ENCODE measurements at places on chromosomes 5 and 9. TPM values are rescaled to one million over a fixed set of nuclear protein-coding genes. Genes with fewer than 3 reads are reported as not detected.

C5orf58 gene
- total RNA-seq: not detected

GRCh38 chr9:75979362-75979761 is 88.9 kb downstream of the PCSK5 start:
- DNase-seq: no peak

DNA sequence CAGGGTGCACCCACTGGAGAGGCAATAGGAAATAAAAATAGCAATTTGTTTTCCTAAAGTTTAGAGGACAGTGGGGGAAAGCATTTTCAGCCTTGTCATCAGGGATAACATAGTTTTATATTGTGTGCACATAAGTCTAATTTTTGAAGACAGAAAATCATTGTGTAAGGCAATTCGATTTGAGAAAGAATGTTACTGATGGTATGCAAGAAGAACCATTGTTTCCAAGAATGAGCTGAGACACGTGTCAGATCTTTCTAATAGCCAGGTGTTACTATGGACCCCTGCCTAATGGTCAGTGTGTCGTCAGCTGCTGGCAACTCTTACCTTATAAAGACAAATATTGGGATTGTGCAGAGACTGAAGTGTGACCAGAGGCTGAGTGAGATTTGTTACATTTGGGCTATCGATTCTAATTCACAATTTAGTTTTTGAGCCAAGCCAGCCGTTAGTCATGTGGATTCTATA is 67.1 kb upstream of the PPP2R2B start:
- DNase-seq: no peak

GRCh38 chr5:84168841-84169240 is 215.8 kb downstream of the EDIL3 start:
- no peak for DNase-seq

DNA sequence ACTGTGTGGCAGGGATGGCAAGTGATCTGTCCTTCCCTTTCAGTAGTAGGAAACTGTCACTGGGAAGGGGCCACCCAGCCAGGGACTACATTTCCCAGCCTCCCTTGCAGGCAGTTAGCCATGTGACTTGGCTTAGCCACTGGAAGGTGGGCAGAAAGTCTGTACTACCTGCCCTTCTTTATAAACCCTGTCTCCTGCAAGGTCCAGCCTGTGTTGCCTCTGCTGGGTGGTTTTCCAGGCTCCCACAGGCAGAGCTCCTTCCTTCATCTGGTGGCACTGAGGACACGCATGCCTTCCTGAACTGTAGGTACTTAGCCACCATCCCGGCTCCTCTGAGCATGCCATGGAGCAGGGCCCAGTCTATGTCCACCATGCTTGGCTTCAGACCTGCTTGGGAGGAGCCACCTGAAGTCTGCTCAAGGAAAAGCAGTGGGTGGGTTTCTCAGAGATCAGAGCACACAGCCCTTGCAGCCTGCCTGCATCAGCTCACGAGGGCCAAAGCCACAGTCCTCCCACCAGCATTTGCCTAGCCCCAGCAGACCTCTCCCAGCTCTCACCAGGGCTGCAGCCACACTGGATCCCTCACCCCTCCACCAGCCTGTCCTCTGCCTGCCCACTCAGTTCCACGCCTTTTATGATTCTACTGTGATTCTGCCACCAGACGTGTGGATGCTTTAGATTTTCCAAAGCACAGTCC is 16.7 kb upstream of the SLC25A51 start:
- DNase-seq: peak; percentile 33

GRCh38 chr9:133701321-133701980 is 36.7 kb downstream of the SARDH start:
- peak; percentile 21 for DNase-seq

DNA sequence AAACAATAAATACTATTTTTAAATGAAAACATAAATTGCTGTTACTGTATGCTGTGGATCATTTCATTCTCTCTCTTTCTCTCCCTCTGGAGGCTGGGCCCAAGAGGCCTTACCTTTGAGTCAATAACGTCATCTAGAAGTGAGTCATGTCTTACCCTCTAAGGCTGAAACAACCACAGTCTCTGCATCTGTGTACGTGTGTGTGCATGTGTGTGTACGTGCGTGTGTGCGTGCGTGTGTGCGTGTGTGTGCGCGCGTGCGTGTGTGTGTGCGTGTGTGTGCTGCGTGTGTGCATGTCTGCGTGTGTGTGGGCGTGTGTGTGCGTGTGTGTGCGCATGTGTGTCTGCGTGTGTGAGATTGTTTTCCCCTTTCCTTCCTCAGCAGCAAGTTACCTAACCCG is 13.6 kb upstream of the IL17B start:
- no peak for DNase-seq

PTGES gene
- total RNA-seq: 1.8 TPM

DNA sequence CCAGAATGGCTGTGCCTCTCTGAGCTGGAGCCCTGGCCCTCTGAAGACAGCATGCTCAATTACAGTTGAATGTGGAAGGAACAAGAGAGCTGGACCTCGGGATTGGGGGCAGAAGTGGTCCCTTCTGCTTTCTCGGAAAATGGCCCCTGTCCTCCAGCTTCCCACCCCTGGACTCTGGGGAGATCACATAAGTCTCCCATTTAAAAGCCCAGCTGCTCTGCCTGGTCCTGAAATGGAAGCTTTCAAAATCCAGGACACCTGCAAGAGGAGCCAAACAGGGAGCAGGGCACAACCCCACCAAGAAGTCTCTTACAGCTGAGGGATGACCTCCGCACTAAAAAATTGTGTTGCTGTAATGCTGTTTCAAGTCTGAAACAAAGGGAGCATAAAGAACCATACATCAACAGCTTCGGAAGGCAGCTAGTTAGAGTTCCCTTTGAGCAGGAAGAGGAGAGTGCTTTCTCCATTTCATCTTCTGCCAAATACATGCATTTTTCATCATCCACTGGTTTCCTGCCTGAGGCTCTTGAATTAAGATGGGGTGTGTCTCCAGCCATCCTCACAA is 48.2 kb downstream of the TGFBI start:
- no peak for DNase-seq

DNA sequence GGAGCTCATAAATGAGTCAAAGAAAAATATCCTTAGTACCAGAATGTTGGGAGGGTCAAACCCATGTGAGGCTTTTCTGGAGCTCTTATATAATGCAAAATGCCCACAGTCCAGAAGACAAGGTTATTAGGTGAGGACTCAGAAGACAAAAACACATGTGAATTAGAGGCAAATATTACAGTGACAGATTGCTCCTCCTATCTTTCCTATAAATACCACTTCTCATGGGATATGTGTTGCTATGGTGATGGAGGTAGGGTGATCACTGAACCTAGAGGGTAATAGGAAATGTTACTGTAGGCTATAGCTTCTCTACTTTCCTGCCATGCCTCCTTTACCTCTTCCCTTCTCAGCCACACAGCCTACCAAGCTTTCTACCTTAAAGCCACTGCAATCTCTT is 264.6 kb downstream of the SEC61B start:
- DNase-seq: no peak

ZFP2 gene
- 3.2 TPM for total RNA-seq

CTNNAL1 gene
- total RNA-seq: 238 TPM

TMEM215 gene
- 0.24 TPM for total RNA-seq

GRCh38 chr9:74534841-74535240 is 37.7 kb downstream of the RORB start:
- DNase-seq: no peak

DNA sequence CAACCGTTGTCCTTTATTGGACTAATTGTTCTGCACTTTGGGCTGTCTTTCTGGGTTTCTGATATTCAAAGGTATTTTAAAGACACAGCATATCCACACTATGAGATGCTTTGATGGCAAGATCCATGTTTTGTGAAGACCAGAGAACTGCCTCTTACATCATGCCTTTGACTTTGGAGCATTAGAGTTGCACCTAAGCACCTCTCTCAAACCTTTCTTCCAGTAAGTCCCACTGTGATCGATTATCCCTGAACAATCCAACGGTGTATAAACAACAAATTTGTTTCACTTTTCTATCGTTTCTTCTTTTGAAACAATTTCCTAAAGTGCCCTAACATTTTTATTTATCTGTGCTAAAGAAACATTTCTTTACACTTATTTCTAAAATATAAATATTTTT is 144.4 kb downstream of the KCTD16 start:
- DNase-seq: no peak

GMCL2 gene
- not detected for total RNA-seq

C1QTNF2 gene
- total RNA-seq: 0.25 TPM

- DNase-seq: no peak
These were observed 3.8 kb upstream of the ITGA2 start for GRCh38 chr5:52985306-52985705.

GRCh38 chr5:128038643-128039042 is 44.9 kb upstream of the SLC12A2 start:
- no peak for DNase-seq
